ENCODE measurements at places on chromosomes 13 and 19.
A peak's percentile ranks its signal among the peaks of the same experiment; 100 is the strongest.

DNA sequence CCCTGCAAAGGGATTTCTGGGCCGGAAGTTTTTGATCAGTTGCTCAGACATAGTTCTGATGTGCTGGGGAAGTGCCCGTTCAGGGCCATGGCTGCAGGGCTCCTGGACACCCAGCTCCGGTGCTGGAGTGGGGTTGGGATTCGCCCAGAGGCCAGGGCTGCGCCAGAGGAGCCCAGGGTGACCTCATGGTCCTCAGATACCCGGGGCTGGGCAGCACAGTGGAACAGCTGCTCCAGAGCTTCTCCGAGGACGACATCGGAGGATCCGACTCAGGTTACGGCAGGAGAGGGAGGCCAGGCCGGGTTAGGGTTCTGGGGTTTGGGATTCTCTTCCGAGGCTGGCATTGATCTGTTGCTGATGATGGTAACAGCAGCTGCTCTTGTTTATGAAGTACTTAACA lies 20.9 kb downstream of the CARM1 start:
- DNase-seq, result no peak

- DNase-seq, result no peak
Observed at GRCh38 chr13:56755181-56755935, 385.4 kb upstream of the PRR20A start.

GRCh38 chr13:76798037-76798436 lies 88.2 kb downstream of the KCTD12 start:
- no peak for DNase-seq

- no peak for DNase-seq
Observed at GRCh38 chr13:93851236-93851635, 624.6 kb downstream of the GPC6 start.

- peak; percentile 88 for DNase-seq
Observed at GRCh38 chr19:48674921-48675824, 2.4 kb upstream of the NTN5 start.

- DNase-seq, result no peak
Observed at GRCh38 chr13:29310806-29311205, 284.7 kb downstream of the SLC7A1 start.

- DNase-seq, result no peak
Observed at GRCh38 chr13:91894316-91894715, 495.9 kb downstream of the GPC5 start.

DNA sequence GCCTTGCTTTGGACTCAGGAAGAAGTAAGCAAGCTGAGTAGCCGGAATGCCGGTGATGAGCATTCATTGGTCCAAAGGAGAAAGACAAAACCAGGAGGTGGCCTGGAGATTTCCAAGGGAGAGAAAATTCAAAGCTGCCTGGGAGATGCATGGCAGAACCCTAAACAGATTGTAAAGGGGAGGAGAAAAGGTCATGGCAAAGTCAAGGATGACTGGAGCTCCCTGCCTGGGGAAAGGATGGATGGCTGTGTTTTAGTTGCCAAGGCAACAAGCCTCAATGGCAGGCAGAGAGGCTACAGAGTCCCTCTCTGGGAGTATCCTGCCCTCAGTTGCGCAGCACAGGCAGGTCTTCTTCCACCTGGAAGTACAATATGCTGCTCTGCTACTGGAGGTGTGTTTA lies 134.0 kb downstream of the ENOX1 start:
- DNase-seq, result no peak

DNA sequence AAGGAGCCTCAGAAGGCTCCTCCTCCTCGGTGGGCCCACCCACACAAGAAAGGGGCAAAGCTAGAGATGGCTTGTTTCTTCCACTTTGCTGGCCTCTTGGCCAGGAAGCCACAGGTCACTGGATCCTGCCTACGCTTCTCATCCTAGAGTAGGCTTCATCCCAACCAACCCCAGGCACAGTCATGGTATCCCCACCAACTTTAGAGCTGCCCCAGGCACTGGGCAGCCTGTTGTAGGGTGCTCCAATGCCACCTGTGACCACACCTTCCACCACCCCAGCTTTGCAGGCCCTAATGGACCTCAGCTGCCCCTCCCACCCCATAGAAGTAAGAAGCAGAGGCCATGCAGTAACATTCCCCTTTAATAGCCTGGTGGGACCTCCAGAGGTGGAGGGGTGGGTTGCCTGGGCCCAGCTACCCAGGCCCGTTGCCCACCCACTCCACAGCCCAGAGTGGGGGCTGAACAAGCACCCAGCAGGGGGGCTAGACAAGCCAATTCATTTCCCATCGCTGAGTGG lies 522 bp upstream of the CHMP2A start:
- DNase-seq, result no peak

Measured in sciatic nerve (tissue), 2 donors.